Bronchus fibroblast of lung (primary cell): ENCODE measurements at places on chromosomes 5 and 9. TPM values are rescaled to one million over a fixed set of nuclear protein-coding genes. Genes with fewer than 3 reads are reported as not detected.

Gene DNAJA1
- 78.5 and 88.8 TPM in 2 replicates for total RNA-seq

Gene PRR16
- total RNA-seq: 23.9 and 28.1 TPM in 2 replicates

Gene CRHBP
- total RNA-seq: under 0.01 and 0.45 TPM in 2 replicates

Gene TAF11L5
- total RNA-seq: not detected in 2 replicates

Gene CYLC2
- total RNA-seq: not detected in 2 replicates

Gene RAPGEF6
- 4.7 and 6.1 TPM in 2 replicates for total RNA-seq

Gene KLHL9
- total RNA-seq: 23.2 and 23.7 TPM in 2 replicates

Gene MLANA
- not detected in 2 replicates for total RNA-seq
